Stimulated activated CD4-positive, alpha-beta T cell treated with anti-CD3 and anti-CD28 coated beads, Interleukin-15, amount 100 ng/mL, for 1 hour (primary cell): ENCODE measurements at places on chromosomes 1 and 21.

GRCh38 chr1:205481629-205482151 lies 22.8 kb upstream of the CDK18 start:
- no peak for DNase-seq

- DNase-seq, result no peak
These were observed 40.5 kb downstream of the CHD1L start for GRCh38 chr1:147283011-147283410.

DNA sequence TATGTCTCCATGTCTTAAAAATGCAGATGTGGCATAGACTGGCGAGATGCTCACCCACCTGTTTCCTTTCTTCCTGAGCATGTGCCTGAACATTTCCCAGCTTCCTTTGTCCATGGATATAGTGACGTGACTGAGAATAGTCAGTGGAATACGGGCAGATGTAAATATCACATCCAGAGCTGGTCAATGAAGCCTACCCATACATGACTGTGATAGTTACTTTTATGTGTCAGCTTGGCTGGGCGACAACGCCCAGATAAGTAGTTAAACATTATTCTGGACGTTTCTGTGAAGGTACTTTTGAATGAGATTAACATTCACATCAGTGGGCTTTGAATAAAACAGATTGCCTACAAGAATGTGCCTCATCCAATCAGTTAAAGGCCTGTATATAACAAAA lies 135.7 kb downstream of the RGS7 start:
- DNase-seq, result no peak

- no peak for DNase-seq
These were observed 230.3 kb upstream of the ESRRG start for GRCh38 chr1:216953495-216953894.

DNA sequence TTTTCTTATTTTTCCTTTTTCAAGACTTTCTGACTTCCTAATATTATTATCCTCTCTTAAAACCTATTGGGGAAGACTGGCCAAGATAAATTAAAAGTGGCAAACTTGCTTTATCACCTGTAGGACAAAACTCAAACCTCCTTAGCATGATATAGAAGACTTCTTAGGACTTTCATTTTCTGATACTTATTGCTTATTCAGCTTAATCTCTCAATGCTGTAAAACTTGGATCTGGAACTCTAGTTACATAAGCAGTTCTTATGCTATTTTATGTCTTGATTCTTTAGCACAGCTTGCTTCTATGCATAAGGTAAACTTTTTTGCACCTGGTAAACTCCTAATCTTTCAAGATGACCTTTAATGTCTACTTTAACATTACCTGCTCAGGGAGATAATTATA lies 382.3 kb upstream of the LRRC7 start:
- no peak for DNase-seq

DNA sequence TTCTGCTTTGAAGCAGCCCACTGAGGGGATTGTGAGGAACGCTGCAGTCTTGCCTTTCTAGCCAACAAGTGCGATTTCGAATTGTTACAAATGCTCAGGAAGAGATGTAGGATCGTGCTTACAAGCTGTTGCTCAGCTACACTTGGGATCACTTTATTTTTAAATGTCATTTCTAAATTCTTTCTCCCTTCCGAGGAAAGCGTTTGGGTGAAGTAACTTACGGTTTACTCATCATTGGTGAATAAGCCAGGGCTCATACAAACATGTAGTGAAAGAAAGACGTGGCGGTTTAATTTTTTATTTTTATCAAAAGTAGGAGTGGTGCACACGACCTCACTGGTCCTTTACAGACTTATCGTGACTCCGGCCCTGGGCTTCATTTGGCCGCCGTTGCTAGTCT lies 386.6 kb downstream of the KIF26B start:
- DNase-seq, result no peak

DNA sequence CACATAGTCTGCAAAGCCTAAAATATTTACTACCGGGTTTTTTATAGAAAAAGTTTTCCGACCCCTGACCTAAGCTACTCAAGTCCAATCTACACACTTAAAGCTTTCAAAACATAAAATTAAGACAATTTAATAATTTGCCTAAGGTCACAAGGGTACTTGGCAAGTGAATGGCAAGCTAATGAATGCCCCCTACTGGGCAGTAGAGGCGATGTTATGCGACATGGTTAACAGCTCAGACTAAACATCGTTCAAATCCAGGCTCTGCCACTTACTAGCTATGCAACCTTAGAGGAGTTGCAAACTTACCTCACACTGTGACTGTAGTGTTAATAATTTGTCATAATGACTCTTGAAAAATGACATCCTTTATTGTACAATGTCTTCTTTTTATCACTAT lies 317.2 kb upstream of the NFIA start:
- no peak for DNase-seq

GRCh38 chr1:9728451-9729295 lies 77.1 kb downstream of the PIK3CD start:
- DNase-seq, result peak; percentile 50

DNA sequence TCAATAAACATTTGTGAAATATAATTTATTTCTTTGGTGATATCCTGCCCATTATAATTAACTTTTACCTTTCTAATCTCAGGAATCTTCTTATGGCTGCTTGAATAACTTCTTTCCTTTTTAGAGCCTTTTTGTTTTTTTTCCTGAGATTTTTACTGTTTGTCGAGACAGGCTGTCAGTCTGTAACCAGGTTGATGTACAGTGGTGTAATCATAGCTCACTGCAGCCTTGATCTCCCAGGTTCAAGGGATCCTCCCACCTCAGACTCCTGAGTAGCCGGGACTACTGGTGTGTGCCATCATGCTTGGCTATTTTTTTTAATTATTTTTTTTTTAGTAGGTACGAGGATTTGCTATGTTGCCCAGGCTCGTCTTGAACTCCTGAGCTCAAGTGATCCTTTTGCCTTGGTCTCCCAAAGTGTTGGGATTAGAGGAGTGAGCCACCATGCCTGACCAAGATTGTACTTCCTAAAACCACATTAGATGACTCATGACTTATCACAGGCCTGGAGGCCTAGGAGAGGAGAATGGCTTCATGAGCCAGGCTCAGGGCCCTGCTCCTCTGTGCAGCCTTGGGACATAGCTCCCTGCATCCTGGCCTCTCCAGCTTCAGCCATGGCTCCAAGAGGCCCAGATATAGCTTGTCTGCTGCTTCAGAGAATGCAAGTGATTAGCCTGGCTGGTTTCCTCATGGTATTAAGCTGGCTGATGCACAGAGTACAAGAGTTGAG lies 48.6 kb downstream of the CTH start:
- no peak for DNase-seq

GRCh38 chr21:36908260-36908908 lies 58.1 kb downstream of the HLCS start:
- DNase-seq, result no peak

DNA sequence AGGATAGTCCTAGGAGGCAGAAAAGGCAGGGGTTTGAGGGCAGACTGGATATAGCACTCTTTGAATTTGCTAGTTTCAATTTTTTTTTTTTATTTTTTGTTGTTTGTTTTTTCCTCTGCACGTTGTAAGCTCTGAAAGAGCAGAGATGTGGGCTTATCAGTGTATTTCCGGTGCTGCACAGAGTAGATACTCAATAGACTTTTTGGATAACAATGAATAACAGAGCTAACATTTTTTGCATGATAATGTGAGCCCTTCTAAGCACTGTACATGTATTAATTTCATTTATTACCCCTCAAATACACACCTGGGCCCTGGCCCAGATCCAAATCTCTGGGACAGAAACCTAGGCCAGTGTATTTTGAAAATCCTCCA lies 17.1 kb upstream of the PARP1 start:
- DNase-seq, result no peak

- DNase-seq, result no peak
These were observed 7.1 kb downstream of the RSBN1 start for GRCh38 chr1:113805256-113805531.

DNA sequence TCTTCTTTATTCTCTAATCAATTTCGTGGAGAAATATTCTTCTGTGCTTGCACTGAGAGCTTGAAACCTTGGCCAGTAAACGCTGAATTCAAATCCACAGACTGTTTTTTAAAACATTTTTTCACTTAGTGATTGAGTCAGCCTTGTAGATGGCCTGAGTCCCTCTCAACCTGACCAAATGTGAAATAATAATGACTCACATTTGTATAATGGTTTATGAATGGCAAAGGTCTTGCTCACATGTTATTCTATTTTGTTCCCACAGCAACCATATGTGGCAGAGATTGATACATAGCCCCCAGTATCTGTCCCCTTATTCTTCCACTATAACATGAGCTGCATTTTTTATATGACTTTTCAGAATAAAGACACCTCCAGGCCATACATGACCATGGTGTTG lies 47.8 kb upstream of the CCDC190 start:
- no peak for DNase-seq

- DNase-seq, result no peak
These were observed 35.9 kb upstream of the SAMSN1 start for GRCh38 chr21:14581902-14582457.

- DNase-seq, result no peak
These were observed 136.7 kb upstream of the ETV3 start for GRCh38 chr1:157274698-157275534.

DNA sequence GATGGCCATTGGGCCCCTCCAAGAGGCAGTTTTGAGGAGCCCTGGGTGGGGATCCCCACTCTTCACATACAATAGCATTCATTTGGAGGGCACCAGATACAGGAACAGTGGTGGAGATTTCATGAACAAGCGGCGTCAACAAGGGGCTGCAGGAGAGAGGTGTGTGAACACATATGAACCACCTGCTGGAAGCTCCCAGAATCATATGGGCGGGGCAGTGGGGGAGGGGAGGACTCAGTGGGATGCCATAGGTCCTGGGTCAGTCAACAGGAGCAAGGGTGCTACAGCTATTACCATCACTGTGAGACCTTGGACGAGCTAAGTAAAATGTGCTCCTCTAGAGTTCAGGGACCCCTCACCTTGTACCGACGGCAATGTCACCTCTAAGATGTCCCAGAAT lies 100.4 kb upstream of the IRF2BP2 start:
- no peak for DNase-seq

DNA sequence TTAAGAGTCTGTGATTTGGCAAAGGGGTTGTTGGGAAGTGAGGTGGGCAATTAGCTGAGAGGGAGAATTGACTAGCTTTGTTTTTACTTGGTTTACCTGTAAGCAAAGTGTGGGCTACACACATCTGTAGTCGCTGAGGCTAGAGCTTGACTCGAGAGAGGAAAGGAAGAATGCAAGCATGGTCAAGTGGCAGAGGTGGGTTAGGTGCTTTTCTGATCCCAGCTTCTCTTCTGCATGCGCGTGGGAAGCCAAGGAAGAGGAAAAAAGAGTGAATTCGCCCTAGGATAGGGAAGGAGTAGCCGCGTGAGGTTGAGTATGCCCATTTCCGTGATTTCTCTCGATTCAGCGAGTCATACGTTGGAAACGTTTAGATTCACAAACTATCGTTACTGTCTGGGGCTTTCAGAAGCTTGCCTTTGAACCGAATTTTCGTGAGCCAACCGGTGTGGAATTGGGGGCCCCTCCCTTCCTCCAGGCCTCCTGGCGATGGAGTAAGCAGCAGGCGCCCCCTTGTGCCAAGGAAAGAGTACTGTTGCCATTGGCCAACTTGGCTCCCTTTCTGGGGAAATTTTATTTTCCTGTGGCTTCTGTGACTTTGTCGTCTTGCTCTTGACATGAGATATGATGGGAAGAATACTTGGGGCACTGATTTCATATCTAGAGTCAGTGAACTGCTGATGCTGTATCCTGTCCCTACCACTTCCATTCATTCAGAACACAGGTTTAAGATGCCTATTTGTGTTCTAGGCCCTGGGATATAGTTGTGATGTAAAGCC lies 1.3 kb downstream of the PIGV start:
- peak; percentile 67 for DNase-seq

- DNase-seq, result no peak
These were observed 275.2 kb upstream of the C1orf105 start for GRCh38 chr1:172145231-172145651.

DNA sequence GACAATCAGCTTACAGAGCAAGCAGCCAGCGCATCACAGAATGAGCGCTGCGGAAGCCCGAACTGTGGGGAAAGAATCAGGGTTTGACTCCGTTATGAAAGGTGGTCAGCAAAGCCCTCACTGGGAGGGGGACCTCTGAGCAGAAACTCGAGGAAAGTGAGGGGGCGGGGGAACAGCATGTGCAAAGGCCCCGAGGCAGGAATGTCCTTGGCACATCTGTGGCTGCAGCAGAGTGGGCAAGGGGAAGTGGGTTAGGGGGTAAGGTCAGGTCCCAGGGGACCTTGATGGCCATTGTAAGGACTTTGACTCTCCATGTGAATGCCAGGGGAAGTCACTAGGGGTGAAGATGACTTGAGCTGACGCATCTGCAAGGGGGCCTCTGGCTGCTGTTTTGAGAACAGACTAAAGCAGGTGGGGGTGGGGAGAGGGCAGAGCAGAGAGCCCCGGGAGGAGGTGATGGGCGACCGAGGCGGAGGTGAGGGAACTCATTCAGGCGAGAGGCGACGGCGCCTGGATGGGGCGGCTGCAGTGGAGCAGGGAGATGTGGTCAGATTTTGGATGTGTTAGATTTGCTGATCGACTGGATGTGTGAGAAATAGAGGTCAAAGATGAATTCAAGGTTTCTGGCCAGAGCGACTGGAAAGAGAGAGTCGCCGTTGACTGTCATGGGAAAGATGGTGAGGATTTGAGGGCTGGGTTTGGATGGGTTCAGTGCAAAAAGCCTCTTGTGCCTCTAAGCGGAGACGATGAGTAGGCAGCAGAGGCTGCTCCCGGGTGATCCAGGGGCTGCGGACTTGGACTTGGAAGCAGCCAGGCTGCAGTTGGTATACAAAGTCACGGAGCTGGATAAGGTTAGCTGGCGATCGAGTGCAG lies 108.0 kb upstream of the ZBTB40 start:
- DNase-seq, result no peak

DNA sequence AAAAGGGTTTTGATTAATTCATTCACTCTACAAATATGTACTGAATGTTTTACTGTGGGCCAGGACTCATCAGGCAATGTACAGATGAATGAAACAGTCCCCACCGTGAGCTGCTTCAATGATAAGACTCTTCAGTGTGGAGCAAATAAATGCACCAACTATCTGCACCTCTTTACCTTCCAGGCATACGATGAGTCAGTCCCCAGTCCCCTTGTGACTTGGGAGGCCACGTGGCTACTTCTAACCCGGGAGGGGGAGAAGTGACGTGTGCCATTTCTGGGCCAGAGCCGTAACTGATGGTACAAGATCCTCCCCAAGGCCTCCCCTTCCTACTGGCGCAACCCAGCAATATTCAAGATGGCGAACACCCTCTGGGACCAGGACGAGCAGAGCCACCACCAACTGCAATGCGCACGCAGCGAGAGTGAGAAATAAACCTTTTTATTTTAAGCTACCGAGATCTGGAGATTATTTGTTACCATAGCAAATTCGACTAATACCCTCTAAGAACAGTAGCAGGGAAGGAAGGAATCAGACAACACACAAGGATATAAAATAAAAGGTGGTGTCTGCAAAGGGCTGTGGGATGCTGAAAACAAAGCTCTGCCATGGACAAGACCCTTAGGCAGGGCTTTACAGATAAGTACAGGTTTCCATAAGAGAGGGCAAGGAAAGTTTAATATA lies 74.5 kb downstream of the NPHP4 start:
- DNase-seq, result no peak

- DNase-seq, result no peak
These were observed 1260.8 kb downstream of the BRINP3 start for GRCh38 chr1:189216886-189217285.
